ENCODE measurements at places on chromosomes 6 and 20.

DNA sequence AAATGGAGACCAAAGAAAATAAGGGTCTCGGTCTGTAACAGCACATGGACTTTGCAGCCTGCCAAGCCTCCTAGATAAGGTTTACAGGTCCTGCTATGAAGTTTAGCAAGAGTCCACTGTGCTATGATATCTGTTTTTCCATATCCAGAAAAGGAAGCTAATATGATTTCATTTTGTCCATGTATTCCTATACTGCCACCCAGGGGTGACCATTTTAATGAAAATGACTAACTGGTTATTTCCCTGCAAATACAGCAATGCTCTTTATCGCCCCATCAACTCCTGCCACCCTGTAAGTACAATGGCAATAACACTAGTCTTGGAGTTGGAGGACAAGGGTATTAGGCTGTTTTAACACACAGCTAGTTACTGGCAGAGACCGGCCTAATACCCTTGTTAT lies 115.2 kb upstream of the GLP1R start:
- peak; percentile 66 for DNase-seq
- H3K36me3 ChIP-seq: no peaks in the 10 kb centered on the region
- H3K27me3 ChIP-seq: no peaks in the 10 kb centered on the region
- no peak overlapping the region for H3K4me3 ChIP-seq
- H3K27ac ChIP-seq: no peak overlapping the region

DNA sequence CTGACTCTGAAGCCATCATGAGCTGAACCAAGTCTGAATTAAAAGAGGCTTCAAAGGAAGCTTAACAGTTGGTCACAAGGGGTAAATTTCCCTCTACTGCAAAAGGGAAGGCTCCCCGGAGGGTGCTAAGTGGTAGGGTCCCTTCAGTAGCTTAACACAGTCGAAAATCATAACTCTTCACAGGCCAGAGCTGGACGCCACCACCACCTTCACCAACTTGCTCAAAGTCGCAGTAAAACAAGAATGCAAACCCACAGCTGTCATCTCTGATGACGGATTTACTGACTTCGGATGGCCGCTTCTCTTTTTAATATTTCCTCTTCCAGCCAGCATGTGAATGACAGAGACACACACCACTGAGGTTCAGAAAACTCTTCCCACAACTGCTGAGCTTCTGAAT lies 144.7 kb upstream of the FBXL4 start:
- no peak overlapping the region for H3K27ac ChIP-seq
- DNase-seq: no peak
- peaks cover 52% of the 10 kb centered on the region for H3K27me3 ChIP-seq
- H3K4me1 ChIP-seq: peaks cover 24% of the 10 kb centered on the region
- no peak overlapping the region for H3K4me3 ChIP-seq

- H3K36me3 ChIP-seq: no peaks in the 10 kb centered on the region
- peak; percentile 69 for DNase-seq
- peaks cover 5% of the 10 kb centered on the region for H3K4me1 ChIP-seq
- H3K27me3 ChIP-seq: no peaks in the 10 kb centered on the region
- H3K4me3 ChIP-seq: no peak overlapping the region
Observed at GRCh38 chr6:53615633-53616449, 49.7 kb downstream of the KLHL31 start.

DNA sequence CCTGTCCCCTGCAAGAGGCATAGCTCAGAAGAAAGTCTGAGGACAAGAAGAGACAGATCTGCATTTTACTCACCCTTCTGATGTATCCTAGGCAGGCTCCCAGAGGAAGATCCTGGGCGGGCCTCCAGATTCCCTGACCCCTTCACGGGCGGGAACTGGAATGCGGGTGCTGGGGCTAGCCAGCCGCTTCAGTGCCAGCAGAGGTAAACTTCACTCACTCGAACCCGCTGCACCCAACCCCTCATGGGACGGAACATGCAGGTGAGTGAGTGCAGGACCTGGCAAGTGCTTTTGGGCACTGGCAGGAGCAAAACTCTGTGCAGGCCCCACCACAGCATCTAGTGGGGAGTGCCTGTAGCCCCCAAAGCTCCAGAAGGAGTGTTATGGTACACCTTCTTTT lies 171.8 kb downstream of the MMS22L start:
- no peaks in the 10 kb centered on the region for H3K27me3 ChIP-seq
- no peaks in the 10 kb centered on the region for H3K36me3 ChIP-seq
- H3K27ac ChIP-seq: no peak overlapping the region
- peaks cover 4% of the 10 kb centered on the region for H3K4me1 ChIP-seq

DNA sequence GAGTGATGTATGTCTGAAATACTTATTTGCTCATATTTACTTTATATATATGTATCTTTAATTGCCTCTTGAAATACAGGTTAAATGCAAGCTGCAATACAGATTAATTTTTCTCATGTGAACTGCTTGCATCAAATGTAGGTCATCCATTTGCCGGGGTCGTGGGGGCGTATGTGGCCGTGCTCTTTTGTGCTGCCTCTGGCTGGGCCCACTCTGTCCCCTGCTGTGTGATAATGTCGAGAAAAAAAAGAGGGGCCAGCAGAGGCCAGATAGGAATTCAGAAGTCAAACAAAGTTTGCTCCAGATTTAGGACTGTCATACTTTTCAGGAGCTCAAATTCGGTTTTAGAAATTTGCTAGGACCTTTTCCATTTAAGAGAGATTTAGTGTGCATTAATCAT lies 459.6 kb upstream of the SOX4 start:
- no peaks in the 10 kb centered on the region for H3K27me3 ChIP-seq
- DNase-seq: no peak
- no peak overlapping the region for H3K4me3 ChIP-seq
- H3K4me1 ChIP-seq: peaks cover 4% of the 10 kb centered on the region
- no peak overlapping the region for H3K27ac ChIP-seq

DNA sequence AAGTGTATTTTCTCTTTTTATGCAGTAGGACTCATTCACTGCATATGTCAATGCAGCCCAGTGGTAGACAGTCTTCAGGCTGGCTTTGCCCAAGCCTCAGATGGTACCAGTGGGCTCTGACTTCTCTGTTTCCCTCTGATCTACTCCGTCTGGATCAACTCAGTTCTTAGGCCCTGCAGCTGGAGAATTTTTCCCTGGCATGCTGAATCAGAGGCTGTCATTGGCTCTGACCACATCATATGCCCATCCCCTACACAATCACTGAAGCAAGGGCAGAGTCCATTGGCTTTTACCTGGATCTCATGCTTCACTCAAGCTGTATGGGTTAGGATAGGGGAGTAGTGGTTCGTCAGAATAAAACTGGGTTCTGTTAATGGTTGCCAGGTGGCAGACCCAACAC lies 57.8 kb downstream of the KIZ start:
- H3K4me1 ChIP-seq: no peaks in the 10 kb centered on the region
- no peak overlapping the region for H3K27ac ChIP-seq
- H3K36me3 ChIP-seq: no peaks in the 10 kb centered on the region
- H3K27me3 ChIP-seq: no peaks in the 10 kb centered on the region

DNA sequence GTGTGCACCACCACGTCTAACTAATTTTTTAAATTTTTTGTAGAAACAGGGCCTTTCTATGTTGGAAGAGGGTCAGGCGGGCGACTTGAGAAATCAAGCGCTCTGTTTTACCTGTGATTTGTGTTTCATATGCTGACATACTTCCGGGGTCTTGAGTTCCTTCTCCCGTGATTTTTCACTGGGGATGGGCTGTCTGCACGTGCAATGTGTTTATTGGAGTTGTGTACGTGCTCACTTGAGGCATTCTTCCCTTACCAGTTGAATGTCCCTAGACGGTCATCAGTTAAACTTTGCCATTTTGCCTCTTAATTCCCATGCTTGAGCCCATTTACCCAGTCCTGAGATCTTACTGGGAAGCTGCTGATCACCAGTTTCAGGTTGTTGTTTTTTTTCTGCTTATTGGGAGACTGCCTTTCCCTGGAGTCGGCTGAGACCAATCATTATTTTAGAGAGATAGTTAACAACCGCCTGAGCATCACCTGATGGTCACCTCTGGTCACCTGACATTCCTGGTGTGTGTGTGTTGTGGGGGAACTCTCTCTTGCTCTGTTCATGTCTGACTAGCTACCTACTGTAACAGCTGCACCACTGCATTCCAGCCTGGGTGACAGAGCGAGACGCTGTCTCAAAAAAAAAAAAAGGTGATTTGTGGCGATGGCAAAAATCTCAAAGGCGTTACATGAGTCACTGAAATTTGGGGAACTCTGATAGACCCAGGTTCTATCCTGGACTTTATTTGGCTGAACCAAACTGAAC lies 34.8 kb upstream of the NCOA3 start:
- no peaks in the 10 kb centered on the region for H3K36me3 ChIP-seq
- no peak overlapping the region for H3K4me3 ChIP-seq
- no peaks in the 10 kb centered on the region for H3K27me3 ChIP-seq
- no peak for DNase-seq
- H3K27ac ChIP-seq: no peak overlapping the region

- H3K27me3 ChIP-seq: peaks cover 4% of the 10 kb centered on the region
- H3K4me3 ChIP-seq: no peak overlapping the region
Observed at GRCh38 chr20:60334911-60335310, 376.7 kb downstream of the CDH26 start.

- H3K27ac ChIP-seq: no peak overlapping the region
- no peaks in the 10 kb centered on the region for H3K36me3 ChIP-seq
- no peak for DNase-seq
- H3K4me1 ChIP-seq: no peaks in the 10 kb centered on the region
- H3K4me3 ChIP-seq: no peak overlapping the region
Observed at GRCh38 chr20:39358052-39358451, 395.9 kb downstream of the DHX35 start.

- H3K4me3 ChIP-seq: no peak overlapping the region
- H3K27me3 ChIP-seq: no peaks in the 10 kb centered on the region
- H3K27ac ChIP-seq: no peak overlapping the region
- H3K36me3 ChIP-seq: peaks cover 2% of the 10 kb centered on the region
- DNase-seq: no peak
Observed at GRCh38 chr6:117557951-117558350, 44.4 kb downstream of the GOPC start.

DNA sequence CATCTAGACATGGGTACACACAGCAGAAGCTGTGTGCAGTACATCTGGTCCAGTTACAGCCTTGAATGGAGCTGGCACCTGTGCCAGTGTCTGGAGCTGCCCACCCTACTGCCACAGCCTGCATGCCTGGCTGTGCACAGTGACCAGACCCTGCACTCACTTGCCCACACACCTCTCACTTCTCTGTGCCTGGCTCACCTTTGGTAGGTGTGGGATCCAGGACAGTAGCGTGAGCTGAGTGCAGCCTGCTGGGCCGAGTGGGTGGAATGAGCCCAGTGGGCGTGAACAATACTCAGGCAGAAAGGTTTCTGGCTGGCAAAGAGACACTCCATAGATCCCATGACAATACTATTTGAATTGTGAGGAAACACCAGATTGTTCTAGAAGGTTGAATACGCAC lies 839.5 kb upstream of the FLRT3 start:
- DNase-seq: no peak
- no peaks in the 10 kb centered on the region for H3K36me3 ChIP-seq
- no peak overlapping the region for H3K27ac ChIP-seq
- no peak overlapping the region for H3K4me3 ChIP-seq
- no peaks in the 10 kb centered on the region for H3K27me3 ChIP-seq

- no peaks in the 10 kb centered on the region for H3K27me3 ChIP-seq
- no peak overlapping the region for H3K27ac ChIP-seq
Observed at GRCh38 chr6:118397671-118398465, 150.2 kb upstream of the PLN start.

DNA sequence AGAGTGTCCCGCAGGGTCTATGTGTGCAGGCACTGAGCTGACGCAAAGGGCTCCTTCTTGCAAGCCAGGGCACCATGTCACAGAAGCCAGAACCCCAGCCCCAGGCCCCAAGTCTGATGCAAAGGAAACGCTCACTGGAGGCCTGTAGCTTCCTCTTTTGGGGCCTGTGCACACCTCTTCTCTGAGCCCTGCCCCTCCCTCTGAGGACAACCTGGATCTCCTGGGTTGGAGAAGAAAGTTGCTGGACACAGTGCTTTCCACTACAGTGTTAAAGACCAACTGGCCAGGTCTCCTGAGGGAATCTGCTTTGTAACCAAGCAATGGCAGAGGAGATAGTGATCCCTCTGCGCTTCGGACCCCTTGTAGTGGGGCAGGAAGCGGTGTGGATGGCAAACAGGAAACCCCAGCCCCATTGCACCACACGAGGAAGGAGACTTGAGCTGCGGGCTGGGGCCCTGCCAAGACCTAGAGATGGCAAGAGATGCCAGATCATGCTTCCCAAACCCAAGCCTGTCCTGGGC lies 90.0 kb downstream of the PRND start:
- peaks cover 33% of the 10 kb centered on the region for H3K36me3 ChIP-seq
- H3K4me1 ChIP-seq: peaks cover 34% of the 10 kb centered on the region
- DNase-seq: peak; percentile 97
- peak overlapping the region; percentile 52 for H3K27ac ChIP-seq
- peak overlapping the region; percentile 34 for H3K4me3 ChIP-seq

DNA sequence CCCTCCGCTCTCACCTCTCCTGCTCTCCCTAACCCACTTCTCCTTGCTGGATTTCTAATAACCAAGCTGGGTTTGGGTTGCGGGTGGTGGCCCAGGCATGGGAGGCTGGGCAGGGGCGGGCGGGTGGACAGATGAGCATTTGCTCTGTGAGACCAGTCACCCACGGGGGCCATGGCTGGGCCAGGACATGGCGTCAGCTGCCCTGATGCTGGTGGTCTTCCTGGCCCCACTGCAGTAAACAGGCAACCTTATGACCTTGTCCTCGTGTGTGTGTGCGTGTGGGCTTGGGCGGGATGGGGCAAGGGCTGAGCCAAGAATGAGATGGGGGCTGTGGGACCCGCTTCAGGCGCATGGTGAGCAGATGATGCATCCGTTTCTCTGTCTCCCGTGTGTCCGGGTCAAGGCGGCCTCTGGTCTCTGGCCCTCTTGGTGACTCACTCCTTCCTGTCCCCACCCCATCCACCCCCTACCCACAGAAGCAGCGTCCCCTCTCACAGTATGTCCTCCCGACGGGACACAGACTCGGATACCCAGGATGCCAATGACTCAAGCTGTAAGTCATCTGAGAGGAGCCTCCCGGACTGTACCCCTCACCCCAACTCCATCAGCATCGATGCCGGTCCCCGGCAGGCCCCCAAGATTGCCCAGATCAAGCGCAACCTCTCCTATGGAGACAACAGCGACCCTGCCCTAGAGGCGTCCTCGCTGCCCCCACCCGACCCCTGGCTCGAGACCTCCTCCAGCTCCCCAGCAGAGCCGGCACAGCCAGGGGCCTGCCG lies 41.4 kb upstream of the MYL9 start:
- DNase-seq: no peak
- no peak overlapping the region for H3K4me3 ChIP-seq
- peaks cover 7% of the 10 kb centered on the region for H3K36me3 ChIP-seq
- H3K4me1 ChIP-seq: no peaks in the 10 kb centered on the region
- H3K27ac ChIP-seq: no peak overlapping the region
- no peaks in the 10 kb centered on the region for H3K27me3 ChIP-seq

- H3K4me3 ChIP-seq: no peak overlapping the region
- peaks cover 79% of the 10 kb centered on the region for H3K36me3 ChIP-seq
- DNase-seq: peak; percentile 83
- H3K27ac ChIP-seq: no peak overlapping the region
- no peaks in the 10 kb centered on the region for H3K27me3 ChIP-seq
Observed at GRCh38 chr6:32118782-32119628, 9.0 kb downstream of the ATF6B start.

DNA sequence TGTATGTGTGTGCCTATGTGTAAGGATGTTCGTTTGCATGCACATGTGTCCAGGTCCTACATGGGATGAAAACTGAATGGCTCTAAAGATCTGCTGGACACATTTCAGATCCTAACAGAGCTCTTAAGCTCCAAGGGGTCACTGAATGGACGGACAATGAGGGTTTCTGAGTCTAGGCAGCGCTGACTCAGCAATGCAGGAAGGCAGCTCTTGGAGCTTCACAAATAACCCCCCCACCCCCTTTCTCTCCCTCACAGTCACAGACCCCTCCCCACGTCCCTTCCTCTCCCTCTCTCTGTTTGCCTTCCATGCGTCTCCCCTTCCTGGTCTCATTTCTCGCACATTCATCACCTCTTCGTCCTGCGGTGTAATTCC lies 369.8 kb downstream of the PREX1 start:
- no peaks in the 10 kb centered on the region for H3K36me3 ChIP-seq
- H3K4me3 ChIP-seq: no peak overlapping the region
- no peak overlapping the region for H3K27ac ChIP-seq
- H3K4me1 ChIP-seq: no peaks in the 10 kb centered on the region
